Stimulated activated CD4-positive, alpha-beta T cell treated with anti-CD3 and anti-CD28 coated beads, Interleukin-1b, Interleukin-23, amount 100 ng/mL, for 1 hour (primary cell): ENCODE measurements at places on chromosomes 4 and X.

DNA sequence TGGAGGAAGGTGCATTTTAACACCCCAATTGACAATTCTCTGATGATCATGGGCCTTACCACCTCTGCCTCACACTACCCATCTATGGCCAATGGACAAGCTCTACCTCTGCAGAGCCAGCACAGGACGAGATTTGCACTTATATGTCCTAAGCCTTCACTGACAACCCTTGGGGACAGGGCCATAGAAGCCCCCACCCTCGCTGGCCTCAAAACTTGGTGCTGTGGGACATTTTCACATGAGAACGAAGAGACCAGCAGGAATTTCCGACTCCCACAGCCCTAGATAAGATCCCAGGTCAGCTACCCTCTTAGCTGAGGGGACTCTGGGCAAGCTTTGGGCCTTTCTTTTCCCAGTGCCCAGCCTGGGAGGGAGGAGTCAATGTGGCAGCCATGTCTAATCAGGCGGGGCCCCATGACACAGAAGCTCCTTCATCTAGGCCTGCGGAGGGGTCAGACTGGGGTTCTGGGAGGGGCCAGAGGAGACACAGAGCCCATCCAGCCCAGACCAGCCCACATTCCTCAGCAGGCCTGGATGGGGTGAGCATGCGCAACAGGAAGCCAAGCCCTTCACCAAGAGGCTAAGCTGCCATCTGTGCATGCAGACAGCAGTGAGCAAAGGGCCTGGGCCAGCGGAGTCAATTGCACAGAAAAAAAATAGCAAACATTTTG is 12.1 kb downstream of the PJA1 start:
- no peak for DNase-seq

- no peak for DNase-seq
Measured at GRCh38 chr4:154335588-154335987, 156.0 kb downstream of the DCHS2 start.

DNA sequence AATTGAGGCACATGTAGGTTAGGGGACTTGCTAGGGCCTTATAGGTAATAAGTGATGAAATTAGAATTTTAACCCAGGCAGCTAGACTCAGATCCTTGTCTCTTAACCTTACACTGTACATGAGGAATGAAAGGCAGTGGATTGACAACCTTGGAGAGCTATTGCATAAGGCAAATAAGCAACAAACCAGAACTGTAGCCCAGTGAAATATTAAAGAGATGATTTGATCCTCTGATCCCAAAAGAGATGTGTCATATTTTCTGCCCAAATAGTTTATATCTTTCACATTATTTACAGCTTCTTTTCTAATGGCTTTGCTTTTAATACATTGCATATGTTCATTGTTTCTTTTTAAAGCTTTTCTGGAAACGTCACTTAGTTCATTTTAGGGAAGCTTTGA is 252.6 kb downstream of the ANK2 start:
- DNase-seq: no peak

GRCh38 chr4:163137581-163137980 is 29.1 kb downstream of the NAF1 start:
- no peak for DNase-seq

- no peak for DNase-seq
Measured at GRCh38 chr4:38623260-38623659, 40.7 kb upstream of the KLF3 start.

DNA sequence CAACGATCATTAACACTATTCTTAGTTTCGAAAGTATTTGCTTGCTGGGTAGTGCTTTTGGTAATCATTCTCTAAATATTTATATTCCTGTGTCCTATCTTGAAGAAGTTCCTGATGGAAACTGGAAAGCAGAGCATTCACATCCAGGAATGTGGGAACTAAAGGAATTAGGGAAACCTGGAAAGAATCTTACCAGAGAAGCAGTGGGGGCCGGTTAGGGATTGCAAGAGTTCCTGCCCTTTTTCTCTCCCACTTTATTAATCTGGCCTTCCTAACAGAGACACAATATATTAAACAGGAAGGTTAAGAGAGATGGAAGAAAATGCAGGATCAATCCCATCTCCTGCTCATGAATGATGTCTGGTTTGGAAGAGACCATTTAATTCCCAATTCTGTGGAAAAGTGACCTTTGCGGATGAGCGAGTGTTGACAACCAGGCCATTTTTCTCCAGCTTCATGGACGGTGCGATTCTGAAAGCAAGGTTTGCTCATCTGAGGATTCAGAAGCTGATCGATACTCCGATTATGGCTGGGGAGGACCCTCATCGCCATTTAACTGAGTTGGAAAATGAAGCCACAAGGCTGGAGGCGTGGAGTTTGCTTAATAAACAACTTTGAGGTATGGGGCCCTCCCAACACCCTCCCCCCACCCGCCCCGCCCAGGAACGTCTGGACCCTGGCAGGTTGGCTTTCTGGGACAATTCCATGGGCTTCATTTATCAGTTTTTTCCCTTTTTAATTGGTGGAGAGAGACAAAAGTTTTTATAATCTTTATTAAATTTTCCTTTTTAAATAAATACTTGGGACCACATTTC is 52.3 kb downstream of the C4orf51 start:
- DNase-seq: no peak

DNA sequence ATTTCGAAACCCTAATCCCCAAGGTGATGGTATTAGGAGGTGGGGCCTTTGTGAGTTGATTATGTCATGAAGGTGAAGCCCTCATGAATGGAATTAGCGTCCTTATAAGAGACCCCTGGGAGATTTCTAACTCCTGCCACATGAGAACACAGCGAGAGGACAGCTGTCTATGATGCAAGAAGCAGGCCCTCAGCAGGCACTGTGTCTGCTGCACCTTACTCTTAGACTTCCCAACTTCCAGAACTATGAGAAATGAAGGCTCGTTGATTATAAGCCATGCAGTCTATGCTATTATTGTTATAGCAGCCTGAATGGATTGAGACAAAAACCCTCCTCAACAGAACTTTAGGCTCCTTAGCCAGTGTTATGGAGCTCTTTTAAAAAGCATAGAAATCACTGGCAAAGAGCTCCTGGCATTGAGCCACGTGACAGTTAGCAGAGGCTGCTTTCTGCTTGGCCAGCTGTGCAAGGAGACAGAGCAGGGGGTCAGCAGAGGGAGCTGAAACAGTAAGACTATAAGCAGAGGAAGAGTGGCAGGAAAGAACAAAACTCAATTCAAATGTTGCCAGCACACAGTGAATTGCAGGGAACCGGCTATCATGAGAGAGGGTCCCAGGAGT is 219.2 kb upstream of the FAT1 start:
- DNase-seq: no peak
